Activated CD4-positive, alpha-beta memory T cell treated with anti-CD3 and anti-CD28 coated beads for 36 hours (primary cell): ENCODE measurements at places on chromosomes 5 and 9. TPM values are rescaled to one million over a fixed set of nuclear protein-coding genes. Genes with fewer than 3 reads are reported as not detected.

The SLC34A1 gene
- total RNA-seq = not detected

DNA sequence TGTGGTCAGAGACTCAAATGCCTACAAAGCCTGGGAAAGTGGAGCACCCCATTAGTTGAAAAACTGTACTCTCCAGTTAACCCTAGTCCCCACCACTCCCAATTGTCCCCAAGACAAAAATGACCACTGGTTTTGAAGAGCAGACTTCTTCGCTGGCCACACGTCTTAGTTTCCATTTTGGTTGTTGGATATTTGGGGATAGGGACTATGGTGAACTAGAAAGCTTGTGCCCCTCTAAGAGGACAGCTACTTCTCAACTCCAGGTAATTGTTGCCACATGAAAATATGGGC is 109.4 kb upstream of the SPRY4 start:
- no peak for DNase-seq

DNA sequence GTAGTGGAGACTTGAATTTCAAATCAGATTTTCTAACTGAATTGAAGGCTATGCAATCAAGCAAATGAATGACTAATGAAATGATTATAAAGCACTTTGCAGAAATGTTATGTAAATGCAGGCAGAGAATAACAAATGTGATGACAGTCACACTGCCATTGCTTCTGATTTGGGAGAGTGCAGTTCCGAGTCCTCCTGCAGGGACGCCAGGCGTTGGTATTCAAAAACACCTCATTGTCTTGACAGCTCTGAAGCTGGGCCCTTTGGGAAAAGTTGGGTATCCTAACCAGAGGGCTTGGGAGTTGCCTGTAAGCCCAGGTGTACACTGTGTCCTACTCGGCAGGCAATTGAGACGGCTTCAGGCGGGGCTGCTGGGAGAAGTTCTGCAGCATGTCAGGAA is 57.9 kb downstream of the C5orf15 start:
- no peak for DNase-seq

The PCDHGB3 gene
- total RNA-seq = not detected

DNA sequence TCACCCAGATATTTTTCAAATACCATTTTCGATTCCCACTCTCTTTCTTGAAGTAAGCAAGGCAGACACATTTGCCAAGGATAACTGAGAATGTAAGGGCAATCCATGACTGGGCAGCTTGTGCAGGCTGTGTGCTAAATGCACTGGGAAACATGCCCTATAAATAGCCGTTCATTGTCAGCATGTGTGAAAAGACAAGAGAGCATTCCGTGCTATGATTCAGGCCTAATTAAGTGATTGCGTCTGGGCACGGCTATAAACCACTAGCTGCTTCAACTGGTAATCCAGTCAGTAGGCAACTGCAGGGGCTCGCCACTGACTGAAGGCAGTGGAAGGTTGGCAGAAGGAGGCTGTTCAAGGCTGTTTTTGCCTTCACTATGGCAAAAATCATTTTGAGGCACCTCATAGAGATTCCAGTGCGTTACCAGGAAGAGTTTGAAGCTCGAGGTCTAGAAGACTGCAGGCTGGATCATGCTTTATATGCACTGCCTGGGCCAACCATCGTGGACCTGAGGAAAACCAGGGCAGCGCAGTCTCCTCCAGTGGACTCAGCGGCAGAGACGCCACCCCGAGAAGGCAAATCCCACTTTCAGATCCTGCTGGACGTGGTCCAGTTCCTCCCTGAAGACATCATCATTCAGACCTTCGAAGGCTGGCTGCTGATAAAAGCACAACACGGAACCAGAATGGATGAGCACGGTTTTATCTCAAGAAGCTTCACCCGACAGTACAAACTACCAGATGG is at the start of gene HSPB3:
TSS of gene HSPB3 (plus strand) at position 287 of the 745 bp plus-strand sequence. CDS start at position 378, 91 bp downstream.
- no peak for DNase-seq

DNA sequence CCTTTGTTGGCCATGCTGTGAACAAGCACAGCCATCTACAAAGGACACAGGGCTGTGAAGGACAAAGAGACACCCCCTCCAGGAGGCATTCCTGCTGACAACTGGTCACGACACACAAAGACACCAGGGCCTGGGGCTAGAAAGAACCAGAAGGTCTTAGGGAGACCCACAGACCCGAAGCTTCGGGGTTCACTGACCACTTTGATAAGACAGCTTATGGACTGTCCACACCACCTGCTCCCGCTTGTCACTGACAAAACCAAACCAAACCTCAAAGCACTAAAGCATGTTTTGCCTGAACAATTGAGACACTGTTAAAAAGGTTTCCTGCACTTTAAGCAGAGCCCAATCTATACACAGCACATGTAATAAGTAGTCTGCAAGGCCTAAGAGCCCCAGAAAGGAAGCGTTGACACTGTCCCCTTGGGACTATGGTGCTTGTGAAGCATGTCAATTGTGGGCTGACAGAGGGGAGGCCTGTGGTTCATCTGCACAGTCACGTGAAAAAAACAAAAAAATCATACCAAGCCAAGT is 185.0 kb downstream of the GAPVD1 start:
- no peak for DNase-seq
